ENCODE measurements at places on chromosomes 1 and 21.

DNA sequence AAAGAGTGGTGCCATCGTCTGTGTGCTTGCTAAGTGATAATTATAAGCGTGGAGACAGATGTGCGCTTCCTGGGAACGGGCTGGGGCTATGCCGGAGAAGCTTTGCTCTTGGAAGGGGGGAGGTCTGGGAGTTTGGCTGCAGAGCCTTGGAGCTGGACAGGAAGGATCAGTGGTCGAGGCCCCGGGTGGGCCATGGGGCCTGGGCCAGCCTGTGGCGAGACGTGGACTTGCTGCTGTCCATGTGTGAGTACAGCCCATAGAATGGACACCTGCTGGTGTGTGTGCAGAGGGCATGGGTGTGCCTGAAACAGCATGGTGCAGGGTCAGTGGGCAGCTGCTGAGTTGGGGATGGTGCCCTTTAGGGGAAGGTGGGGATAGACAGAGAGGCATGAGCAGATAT, 121.3 kb downstream of the PCBP3 start:
- no peak for DNase-seq

DNA sequence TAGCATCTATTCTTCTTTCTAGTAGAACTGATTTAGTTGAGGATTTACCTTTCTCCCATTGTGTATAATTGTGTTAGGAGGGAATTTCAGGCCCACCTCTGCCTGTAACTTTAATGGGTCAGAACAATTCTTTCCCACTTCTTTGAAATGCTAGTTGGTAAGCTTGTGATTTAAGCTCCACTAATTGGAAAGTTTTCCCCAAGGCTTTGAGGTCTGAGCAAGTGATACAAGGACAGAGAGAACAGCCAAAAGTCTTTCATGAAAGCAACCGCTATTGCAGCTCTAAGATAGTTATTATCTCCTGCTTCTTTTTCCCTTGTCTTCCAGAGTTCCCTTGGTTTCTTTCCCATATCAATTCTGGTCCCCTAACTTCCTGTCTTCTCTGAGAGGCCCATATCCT, 38.7 kb upstream of the PDC start:
- no peak for DNase-seq

GRCh38 chr1:109530457-109531087, 9.1 kb upstream of the GPR61 start:
- no peak for DNase-seq

- DNase-seq = no peak
Measured at GRCh38 chr1:160744199-160744851, 5.3 kb downstream of the SLAMF7 start.

GRCh38 chr1:230868736-230869385, 540 bp upstream of the C1orf198 start:
- no peak for DNase-seq

DNA sequence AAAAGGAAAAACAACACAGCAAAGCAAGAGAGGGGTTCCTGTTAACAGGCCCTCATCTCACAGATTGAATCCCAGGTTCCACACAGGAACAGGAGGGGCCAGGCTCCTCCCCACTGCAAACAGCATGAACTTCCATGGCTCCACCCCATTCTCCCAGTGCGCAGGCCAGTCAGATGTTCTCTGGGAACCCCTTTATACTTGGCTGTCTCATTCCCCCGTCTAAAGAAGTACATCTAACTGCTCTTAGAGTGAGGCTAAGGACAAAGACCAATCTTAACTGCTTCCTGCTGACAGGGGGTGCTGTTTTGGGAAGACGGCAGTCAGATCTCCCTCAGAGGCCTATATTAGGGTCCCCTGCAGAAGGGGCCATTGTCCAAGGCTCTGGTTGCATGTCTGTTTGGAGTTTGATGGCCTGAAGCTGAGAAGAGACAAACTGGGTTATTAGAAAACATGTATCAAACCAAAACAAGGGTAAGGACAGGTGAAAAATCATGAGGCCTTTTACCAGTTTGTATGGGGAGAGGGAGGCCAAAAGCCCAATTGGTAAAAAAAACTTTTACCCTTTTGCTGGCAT, 10.5 kb upstream of the NASP start:
- no peak for DNase-seq

GRCh38 chr21:29233256-29233546, 65.5 kb upstream of the BACH1 start:
- no peak for DNase-seq
